Fibroblast of skin of left quadriceps (primary cell): ENCODE measurements at places on chromosomes 13 and 19.

DNA sequence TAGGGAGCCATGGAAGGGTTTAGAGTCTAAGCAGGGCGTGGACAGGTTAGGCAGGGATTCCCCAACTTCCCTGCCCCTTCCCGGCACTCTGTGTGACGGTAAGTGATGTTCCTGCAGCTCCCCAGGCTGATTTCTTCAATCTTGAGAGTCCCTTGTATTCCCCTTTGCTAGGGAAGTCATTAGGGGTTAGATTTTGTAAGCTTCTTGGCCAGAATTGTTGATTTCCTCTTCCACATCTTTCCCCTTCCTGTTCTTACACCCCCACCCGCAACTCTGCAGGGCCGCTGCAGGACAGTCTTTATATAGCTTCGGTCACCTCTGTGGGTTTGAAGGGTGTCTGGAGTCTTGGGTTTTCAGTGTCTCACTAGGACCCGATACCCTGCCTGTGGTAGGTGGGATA is 10.6 kb upstream of the ADGRE1 start:
- DNase-seq = no peak

DNA sequence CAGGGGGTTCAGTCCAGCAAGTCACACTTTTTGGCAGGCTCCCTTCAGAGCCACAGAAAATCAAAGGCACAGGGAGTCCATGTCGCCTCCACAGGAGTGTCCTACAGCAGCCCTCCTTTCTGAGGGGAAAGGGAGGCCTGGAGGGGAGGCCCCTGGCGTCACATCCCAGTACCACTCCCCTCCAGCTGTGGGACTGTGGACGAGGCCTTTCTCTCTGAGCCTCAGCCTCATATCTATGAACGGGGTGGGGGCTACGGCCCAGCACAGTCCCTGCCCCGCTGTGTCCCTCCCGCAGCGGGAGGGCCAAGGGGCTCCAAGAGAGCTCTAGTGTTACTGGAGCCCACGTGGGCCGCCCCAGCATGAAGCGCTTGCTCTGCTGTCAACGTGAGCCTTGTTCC is 23.8 kb downstream of the PEPD start:
- DNase-seq = no peak

GRCh38 chr19:39223703-39224279 is 19.7 kb upstream of the SYCN start:
- no peak for DNase-seq

- no peak for DNase-seq
Observed at GRCh38 chr19:4580021-4580901, 20.8 kb upstream of the SEMA6B start.

DNA sequence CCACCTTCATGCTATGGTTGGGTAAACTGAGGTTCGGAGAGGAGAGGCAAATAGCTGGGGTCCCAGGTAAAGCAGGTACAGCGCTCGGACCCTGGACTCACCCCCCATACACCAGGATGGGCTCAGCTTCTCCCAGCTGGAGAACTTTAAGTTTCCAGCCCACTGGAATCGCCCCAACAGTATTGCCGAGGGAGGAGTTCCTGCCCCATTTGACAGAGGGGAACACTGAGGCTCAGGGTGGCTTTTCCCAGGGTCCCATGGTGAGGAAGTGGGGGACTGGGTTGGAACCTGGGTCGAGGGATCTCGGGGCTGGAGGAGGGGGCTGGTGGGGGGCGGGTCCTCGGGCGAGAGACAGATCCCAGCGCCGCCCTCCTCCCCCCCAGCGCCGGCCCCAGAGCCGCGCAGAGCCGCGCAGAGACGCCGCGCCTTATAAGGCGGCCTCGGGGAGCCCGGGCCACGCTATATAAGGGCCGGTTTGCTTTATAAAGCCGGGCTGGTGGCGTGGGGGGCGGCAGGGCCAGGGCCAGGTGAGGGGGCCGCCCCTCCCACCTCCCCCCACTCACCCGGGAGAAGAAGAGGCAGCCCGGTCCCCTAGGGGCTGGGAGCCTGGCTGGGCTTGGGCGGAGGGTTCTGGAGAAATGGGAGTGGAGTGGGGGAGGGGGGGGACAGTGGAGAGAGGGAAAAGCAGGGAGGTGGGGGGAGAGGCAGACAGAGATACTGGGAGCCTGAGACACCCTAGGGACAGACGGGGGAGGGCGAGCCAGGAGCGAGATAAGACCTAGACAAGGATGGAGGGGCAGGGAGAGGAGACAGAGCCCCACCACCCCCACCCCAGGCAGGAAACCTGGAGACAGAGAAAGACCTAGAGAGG is 1.1 kb downstream of the CNN1 start:
- peak; percentile 41 for DNase-seq

- DNase-seq = no peak
Observed at GRCh38 chr13:81051873-81052272, 710.9 kb upstream of the SPRY2 start.

- DNase-seq = no peak
Observed at GRCh38 chr13:23634897-23635296, 64.7 kb downstream of the TNFRSF19 start.

- peak; percentile 56 for DNase-seq
Observed at GRCh38 chr19:40420766-40421765, 4.7 kb downstream of the SERTAD1 start.

DNA sequence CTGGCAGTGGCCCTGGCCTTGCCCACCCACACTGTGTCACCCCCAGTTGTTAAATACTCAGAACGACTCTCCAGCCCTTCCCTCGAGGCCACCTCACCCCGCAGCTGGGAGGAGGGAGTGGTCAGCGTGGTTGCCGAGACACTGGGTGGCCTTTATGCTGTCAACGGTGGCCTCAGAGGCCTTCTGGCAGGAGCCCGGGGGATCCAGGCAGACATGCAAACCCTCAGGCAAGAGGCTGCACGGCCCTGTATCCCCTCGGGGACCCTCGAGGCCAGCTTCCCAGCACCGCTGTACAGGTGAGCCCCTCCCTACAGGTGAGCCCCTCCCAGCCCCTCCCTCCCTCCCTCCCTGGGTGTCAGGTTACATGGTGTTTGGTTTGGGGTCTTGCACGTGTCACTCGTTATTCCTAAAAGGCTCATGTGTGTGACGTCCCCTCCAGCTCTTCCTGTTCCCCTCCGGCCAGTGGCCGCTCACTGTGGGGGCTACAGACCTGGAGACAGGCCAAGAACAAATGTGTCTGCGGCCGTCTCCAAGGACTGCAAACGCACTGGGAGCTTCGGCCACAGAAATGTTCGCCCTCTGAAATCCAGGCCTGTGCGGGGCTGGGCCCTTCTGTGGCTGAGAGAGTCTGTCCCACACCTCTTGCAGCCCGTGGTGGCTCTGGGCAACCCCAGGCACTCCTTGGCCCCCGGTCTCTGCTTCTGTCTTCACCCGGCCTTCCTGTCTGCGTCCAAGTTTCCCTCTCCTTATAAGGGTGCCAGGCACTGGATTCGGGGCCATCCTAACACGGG is at the start of gene TEKTIP1:
TSS of gene TEKTIP1 (plus strand) at position 210 of the 791 bp plus-strand sequence. CDS start at position 214, 4 bp downstream.
- DNase-seq = no peak

DNA sequence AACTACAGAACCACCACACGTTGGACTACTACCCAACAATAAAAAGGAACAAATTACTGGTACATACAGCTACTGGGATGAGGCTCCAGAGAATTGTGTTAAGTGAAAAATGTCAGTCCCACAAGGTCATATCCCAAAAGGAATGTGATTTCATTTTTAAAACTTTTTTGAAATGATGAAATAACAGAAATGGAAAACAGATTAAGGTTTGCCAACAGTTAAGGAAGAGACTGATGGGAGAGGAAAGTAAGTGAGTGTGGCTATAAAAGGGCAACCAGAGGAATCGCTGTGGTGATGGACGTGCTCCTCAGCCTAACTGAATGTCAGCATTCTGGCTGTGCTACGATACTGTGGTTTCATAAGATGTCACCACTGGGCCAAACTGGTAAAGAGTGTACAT is 512.8 kb downstream of the UQCRFS1 start:
- no peak for DNase-seq
